Motor neuron (in vitro differentiated cells): ENCODE measurements at places on chromosomes 7 and 10. TPM values are rescaled to one million over a fixed set of nuclear protein-coding genes. Genes with fewer than 3 reads are reported as not detected.

CACNB2 gene
- 5.3 and 5.7 TPM in 2 replicates for total RNA-seq

KCNMA1 gene
- total RNA-seq = 42.9 and 78.9 TPM in 2 replicates

ADIRF gene
- total RNA-seq = 1.2 TPM in 1 of 2 replicates, not detected in the other

SLC13A4 gene
- 4.2 and 7.4 TPM in 2 replicates for total RNA-seq

IL6 gene
- not detected in 2 replicates for total RNA-seq

OR9A2 gene
- total RNA-seq = 0.27 and 0.56 TPM in 2 replicates

MEOX2 gene
- 0.77 and 1.3 TPM in 2 replicates for total RNA-seq

HKDC1 gene
- 0.04 and 0.32 TPM in 2 replicates for total RNA-seq

NPY4R gene
- 0.14 and 0.21 TPM in 2 replicates for total RNA-seq

CPA2 gene
- 0.52 TPM in 1 of 2 replicates, not detected in the other for total RNA-seq

WEE2 gene
- 0.14 and 0.17 TPM in 2 replicates for total RNA-seq

HABP2 gene
- total RNA-seq = 0.28 and 0.49 TPM in 2 replicates
